ENCODE measurements at places on chromosomes 7 and 10.

DNA sequence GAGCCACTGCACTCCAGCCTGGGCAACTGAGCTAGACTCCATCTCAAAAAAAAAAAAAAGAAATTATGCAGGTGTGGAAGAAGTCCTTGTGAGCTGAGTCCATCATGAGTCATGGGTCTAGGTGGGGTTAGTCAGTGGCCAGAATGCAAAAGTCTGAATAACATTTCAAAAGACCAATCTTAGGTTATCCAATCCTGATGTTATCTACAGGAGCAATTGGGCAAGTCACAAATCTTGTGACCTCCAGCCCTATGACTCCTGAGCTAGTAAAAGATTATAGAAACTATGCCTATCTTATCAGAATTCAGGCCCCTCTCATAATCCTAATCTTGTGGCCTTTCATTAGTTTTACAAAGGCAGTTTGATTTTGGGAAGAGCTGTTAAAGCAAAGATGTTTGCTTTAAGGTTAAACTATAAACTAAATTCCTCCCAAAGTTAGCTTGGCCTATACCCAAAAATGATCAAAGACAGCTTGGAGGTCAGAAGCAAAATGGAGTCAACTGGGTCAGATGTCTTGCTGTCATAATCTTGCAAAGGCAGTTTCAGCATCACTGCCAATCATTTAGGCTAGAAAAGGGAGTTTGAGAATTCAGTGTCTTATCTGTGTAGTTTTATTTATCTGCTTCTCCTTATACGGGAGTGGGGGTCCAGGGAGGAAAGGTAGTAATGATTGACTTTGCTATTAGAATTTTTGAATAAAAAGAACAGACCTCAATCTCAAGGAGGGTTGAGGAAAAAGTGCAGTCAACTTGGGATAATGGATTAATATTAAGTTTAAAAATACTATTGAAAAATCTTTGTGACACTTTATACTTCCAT is 71.2 kb upstream of the TRIM24 start:
- DNase-seq, result no peak

GRCh38 chr7:102115181-102115580 is 171.5 kb upstream of the SH2B2 start:
- no peak for DNase-seq

GRCh38 chr7:38561166-38561565 is 70.0 kb downstream of the AMPH start:
- DNase-seq, result no peak

GRCh38 chr7:70322856-70323255 is 724.6 kb downstream of the AUTS2 start:
- DNase-seq, result no peak

- DNase-seq, result no peak
Observed at GRCh38 chr10:51241461-51241860, 167.2 kb downstream of the PRKG1 start.

- no peak for DNase-seq
Observed at GRCh38 chr10:95178797-95179196, 15.2 kb upstream of the ACSM6 start.

GRCh38 chr10:62764011-62764410 is 40.5 kb upstream of the ADO start:
- DNase-seq, result no peak

- DNase-seq, result no peak
Observed at GRCh38 chr10:34407324-34407805, 407.7 kb downstream of the PARD3 start.

- no peak for DNase-seq
Observed at GRCh38 chr7:47484923-47485639, 96.8 kb downstream of the TNS3 start.

GRCh38 chr7:970744-971143 is 4.6 kb downstream of the COX19 start:
- DNase-seq, result no peak

DNA sequence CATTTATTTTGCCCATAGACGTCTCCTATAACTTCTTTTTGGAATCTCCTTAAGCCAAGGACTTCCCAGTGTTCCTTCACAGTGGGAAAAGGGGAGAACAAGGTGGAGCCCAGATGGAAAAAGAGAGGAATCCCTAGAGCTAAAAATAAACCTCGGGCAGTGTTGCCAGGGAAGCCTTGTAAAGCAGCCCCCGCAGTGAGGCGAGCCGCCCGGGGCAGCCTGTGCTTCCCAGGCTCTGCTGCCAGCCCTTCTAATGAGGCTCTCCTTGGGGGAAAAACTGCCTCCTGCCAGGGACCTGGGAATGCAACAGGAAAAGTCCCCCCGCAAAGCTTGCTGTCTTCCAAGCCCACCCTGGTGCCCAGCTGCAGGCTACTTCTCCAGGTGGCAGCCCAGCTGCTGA is 71.7 kb downstream of the SH3PXD2A start:
- DNase-seq, result no peak

DNA sequence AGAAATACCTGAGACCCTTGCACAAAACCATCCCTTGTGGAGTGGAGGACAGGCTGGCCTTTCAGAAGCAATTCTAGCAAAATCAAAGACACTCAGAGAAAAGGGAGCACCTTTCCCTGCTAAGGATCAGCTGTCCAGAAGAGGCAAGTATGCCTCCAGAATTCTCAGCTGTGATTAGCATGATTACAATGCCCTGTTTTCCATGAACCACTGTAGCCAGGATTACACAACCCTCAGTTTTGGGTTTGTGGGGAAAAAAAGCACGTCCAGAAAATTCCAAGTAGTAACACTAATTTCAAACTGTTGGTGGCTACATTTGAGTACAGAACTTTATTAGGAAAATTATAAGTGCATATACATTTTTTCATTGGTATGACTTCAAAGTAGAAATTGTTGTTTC is 15.0 kb downstream of the CXCL12 start:
- DNase-seq, result no peak

GRCh38 chr7:151590071-151590849 is 70.6 kb upstream of the RHEB start:
- no peak for DNase-seq

- DNase-seq, result no peak
Observed at GRCh38 chr10:74207691-74208480, 56.9 kb downstream of the ADK start.

- no peak for DNase-seq
Observed at GRCh38 chr10:61503051-61503450, 49.9 kb upstream of the TMEM26 start.

- peak; percentile 9 for DNase-seq
Observed at GRCh38 chr10:92552310-92552709, 21.6 kb downstream of the IDE start.

DNA sequence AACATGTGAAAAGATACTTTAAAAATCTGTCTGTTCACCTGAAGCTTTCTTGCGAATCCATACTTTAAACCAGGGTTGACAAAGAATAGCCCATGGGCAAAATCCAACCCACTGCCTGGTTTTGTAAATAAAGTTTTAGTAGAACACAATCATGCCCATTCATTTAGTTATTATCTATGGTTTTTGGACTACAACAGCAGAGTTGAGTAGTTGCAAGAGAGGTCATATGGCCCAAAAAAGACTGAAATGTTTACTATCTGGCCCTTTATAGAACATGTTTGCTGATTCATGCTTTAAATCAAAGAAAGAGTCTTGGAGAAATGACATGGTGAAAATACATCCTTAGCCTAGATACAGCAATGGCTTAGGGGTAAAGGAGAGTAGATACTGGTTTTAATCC is 356.2 kb downstream of the RNLS start:
- DNase-seq, result no peak

DNA sequence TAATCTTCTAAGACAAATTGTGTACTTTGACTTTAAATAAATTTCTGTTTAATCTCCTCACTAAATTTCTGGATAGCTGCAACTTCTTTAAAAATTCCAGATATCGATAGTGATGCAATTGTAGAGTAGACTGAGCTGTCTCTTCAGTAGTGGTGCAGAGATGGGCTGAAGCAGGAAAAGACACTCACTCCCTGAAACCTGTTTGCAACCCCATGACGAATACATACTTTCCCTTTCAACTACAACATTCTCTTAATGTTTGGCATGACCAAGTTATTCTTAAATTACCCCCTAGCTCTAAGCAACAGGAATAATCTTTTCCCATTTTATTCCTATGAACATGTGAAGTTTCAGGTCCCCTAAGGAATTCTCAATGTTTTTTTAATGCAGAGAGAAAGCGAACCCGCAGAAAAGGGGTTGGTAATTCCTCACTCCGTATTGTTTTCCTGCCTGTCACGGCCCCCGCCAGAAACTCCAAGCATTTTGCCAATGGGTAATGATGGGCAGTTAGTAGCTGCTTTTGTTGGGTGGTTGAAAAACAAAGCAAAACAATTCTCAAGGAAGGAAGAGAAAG is 1.3 kb downstream of the THSD7A start:
- no peak for DNase-seq

DNA sequence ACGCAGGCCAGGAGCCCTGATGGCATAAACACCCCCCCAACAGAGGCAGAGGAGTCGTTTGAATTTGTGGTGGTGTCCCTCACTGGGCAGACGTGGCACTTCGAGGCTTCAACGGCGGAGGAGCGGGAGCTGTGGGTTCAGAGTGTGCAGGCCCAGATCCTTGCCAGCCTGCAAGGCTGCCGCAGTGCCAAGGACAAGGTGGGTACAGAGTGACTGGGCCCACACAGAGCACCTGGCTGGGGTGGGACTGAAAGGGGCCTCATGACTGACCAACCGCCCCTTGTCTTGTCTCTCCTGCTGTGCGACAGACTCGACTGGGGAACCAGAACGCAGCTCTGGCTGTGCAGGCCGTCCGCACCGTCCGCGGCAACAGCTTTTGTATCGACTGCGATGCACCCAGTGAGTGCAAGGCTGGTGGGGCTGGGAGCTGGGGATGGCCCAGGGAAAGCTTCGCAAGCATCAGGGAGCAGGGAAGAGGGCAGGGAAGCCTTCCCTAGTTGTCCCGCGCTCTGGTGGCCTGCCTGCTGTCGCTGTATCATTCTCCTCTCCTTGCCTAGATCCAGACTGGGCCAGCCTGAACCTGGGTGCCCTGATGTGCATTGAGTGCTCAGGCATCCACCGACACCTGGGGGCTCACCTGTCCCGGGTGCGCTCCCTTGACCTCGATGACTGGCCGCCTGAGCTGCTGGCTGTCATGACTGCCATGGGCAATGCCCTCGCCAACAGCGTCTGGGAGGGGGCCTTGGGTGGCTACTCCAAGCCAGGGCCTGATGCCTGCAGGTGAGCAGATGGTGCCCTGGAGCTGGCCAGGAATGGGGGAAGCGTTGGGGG is 25.4 kb downstream of the GBX1 start:
- DNase-seq, result no peak

DNA sequence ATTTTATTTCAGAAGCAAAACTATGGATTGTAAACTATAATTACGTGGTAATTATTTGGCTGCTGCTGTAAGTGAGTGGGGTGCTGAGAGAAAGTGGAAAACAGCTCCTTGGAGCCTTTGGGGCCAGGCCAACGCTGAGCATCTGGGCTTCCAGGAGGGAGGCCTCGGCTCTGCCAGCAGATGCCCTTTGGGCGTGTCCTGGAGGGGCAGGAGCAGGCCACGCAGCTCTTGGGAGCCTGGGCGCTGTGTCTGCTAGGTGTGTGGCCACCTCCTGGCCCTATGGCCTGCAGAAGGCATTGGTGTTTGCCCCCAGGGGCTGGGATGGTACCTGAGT is 423.3 kb downstream of the GLRX3 start:
- DNase-seq, result no peak

GRCh38 chr10:290026-290725 is 154.9 kb downstream of the ZMYND11 start:
- no peak for DNase-seq

GRCh38 chr7:28700096-28700495 is 258.0 kb downstream of the TRIL start:
- DNase-seq, result no peak

DNA sequence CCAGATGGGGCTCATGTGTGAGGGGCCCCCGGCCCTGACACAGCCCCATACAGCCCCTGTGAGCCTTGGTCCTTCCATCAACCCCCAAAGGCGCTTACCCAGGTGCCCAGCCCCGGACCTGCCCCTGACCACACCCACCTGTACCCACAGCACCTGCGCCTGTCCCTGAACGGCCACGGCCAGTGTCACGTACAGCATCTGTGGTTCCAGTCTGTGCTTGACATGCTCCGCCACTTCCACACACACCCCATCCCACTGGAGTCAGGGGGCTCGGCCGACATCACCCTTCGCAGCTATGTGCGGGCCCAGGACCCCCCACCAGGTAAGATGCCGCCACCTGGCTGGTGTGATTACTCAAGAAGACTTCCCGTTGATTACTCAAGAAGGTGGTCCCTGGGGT is 33.5 kb downstream of the SH2B2 start:
- DNase-seq, result no peak

GRCh38 chr10:31549896-31550295 is 230.9 kb downstream of the ZEB1 start:
- no peak for DNase-seq

DNA sequence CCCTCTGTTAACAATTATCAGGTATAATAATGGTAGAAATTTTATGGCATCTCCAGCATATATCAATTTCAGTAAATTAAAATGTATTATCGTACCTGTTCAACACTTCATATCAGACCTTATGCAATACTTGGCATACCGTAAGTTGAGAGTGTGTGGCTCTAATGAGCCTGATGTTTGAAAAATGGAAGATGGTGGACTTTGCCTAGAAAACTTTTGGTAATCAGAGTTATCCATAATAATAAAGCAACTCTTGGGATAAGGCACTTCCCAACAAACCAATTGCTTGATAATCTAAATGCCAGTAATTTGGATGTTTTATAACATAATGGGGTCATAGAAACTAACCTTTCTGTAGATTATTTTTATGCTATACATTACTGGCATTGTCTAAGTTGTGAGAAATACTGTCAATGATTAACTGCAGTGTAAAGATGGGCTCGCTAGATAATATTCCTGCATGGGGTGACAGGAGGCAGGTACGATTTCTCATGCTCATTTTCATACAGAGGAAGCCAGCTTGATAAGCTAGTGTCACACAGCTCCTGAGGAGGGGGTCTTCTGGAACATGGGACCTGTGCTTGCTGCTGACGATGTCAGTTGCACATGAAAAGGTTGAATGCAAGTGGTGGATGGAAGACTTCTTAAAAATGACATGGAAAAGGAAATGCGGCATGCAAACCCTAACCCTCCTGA is 27.8 kb upstream of the DMBT1 start:
- no peak for DNase-seq

- DNase-seq, result no peak
Observed at GRCh38 chr10:124150807-124151417, 57.5 kb upstream of the CHST15 start.

DNA sequence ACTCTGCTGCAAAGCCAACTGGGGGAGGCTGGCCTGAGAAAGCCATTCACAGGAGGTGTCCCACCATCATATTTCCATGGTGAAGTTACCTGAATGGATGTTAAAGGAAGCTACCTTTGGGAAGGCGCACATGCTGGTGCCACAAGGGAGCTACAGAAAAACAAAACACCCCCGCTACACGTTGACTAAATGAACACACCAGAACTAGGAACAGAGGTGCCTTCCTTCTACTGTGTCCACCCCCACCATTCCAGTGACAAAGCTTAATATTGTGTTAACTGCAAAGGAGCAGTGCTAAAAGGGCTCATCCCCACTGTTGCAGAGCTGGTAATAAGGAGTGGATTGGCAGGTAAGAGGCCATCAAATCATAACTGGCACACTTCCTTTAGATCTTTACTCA is 420.0 kb upstream of the PODXL start:
- no peak for DNase-seq

- DNase-seq, result no peak
Observed at GRCh38 chr7:13017881-13018280, 330.4 kb downstream of the ARL4A start.
